Fibroblast of lung (primary cell): ENCODE measurements at places on chromosomes 16 and 17.

DNA sequence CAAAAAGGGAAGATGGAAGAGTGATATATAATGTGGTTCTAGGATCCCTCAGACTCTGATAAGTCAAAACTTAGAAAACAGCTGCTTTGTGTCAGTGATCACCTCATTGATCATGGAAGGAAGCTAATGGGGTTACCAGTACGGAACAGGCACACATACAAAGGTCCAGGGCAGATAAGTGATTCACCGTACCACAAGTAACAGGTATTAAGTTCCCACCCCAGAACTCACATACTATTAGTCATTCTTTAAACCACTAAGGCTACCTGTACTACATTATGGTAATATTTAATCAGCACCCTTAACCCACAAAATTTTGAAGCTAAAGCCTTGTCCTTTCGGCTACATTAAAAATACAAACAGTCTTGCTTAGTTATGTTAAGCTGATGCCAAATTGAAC lies 17.4 kb downstream of the RNF43 start:
- no peak for DNase-seq

GRCh38 chr16:3610698-3611145 lies 684 bp downstream of the SLX4 start:
- peak; percentile 17 for DNase-seq

GRCh38 chr16:81523387-81524115 lies 78.9 kb downstream of the CMIP start:
- DNase-seq = peak; percentile 90

- DNase-seq = no peak
Measured at GRCh38 chr16:19292186-19292585, 6.7 kb downstream of the CLEC19A start.

GRCh38 chr16:70364399-70364798 lies 17.7 kb downstream of the DDX19A start:
- DNase-seq = no peak

DNA sequence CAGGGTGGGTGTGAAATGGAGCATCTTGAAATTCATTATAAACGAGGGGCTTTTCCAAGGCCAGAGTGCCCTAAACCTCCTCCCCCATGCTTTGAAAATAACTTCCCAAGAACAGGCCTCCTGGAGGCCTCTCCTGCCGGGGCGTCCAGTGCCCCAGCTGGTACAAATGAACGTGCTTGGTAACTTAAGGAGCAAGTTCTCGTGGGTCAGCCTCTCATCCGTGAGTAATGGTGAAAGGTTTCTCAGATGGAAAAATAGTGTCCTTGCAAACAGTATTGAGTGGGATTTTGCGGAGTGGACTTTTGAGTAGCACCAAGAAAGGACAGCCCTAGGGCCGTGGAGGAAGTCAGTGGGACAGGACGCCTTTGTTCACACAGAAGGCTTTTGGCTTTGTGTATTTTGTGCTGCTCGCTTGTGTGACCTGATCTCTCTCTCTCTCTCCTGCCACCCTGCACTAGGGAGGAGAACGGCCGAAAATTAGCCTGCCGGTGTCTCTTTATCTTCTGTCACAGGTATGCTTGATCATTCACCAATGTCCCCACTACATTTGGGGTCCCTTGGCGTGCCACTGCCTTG lies 34.6 kb downstream of the CLEC16A start:
- no peak for DNase-seq

- DNase-seq = no peak
Measured at GRCh38 chr16:25690552-25691143, 1.1 kb upstream of the HS3ST4 start.

DNA sequence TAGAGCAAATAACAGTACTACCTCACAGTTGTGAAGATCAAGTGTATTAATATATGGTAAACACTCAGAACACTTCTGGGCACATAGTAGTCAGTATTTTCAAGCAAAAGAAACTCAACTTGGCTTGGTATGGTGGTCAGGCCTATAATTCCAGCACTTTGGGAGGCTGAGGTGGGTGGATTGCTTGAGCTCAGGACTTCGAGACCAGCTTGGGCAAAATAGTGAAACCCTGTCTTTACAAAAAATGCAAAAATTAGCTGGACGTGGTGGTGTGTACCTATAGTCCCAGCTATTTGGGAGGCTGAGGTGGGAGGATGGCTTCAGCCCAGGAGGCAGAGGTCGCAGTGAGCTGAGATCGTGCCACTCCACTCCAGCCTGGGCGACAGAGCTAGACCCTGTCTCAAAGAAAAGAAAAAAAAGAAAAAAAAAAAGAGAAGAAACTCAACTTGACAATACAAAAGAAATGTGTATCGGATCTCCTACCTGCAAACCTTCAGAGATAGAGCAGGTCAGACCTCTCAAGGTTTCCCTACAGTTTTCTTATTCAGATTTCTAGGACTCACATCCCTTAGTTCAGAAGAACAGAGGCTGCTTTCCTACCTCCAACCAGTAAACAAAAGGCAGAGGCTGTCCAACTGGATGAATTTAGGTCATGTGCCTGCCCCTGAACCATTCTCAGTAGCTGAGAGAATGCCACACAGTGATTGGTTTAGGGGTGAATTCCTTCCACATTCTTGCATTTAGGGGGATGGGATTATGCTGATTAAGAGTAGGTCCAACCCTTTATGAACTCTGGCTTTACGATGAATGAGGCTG lies 1.7 kb upstream of the KPNA2 start:
- DNase-seq = peak; percentile 61

DNA sequence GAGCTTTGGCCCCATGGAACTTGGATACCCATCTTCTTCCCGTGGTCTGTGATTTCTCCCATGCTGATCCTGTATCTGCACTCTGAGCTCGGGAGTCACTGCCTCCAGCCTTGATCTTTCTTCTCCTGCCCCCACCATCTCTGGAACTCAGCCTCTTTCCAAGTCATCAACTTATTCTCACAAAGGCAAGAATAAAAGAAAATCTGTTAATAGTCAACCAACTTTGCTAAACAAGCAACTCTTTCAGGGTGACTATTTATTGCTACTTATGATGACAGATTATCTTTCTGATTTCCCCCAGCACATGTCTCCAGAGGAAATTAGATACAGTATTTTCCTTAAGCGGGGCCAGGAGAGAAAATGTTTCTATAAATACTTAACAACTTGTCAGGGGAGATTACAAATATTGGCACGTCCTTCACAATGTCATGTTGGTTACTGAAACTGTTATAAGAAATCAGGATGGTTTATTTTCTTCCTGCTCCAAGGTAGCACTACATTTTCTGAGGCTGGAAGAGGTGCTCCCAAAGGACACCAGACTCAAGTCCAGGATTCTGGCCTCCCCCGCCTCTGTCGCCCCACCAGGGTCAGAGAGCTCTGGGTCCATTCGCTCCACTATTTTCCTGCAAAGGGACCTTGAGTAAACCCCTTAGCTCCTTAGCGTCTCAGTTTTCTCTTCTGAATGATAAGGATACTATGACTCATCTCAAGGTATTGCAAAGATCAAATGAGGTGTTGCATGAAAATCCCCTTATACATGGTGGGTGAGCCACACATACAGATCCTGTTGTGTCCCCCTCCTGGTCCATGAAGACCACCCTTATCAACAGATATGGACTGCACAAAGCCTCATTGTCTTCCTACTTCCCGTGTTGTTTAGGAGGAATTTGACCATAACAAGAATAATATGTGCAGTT lies 205.2 kb upstream of the WSCD1 start:
- no peak for DNase-seq

- no peak for DNase-seq
Measured at GRCh38 chr16:26614237-26614841, 452.4 kb upstream of the C16orf82 start.

GRCh38 chr16:50702725-50703124 lies 9.3 kb downstream of the NOD2 start:
- no peak for DNase-seq

GRCh38 chr16:79564671-79565107 lies 35.8 kb downstream of the MAF start:
- DNase-seq = no peak

GRCh38 chr17:58516644-58517377 lies 2.4 kb upstream of the MTMR4 start:
- DNase-seq = no peak

GRCh38 chr16:57529391-57530103 lies 6.8 kb downstream of the CCDC102A start:
- DNase-seq = no peak

DNA sequence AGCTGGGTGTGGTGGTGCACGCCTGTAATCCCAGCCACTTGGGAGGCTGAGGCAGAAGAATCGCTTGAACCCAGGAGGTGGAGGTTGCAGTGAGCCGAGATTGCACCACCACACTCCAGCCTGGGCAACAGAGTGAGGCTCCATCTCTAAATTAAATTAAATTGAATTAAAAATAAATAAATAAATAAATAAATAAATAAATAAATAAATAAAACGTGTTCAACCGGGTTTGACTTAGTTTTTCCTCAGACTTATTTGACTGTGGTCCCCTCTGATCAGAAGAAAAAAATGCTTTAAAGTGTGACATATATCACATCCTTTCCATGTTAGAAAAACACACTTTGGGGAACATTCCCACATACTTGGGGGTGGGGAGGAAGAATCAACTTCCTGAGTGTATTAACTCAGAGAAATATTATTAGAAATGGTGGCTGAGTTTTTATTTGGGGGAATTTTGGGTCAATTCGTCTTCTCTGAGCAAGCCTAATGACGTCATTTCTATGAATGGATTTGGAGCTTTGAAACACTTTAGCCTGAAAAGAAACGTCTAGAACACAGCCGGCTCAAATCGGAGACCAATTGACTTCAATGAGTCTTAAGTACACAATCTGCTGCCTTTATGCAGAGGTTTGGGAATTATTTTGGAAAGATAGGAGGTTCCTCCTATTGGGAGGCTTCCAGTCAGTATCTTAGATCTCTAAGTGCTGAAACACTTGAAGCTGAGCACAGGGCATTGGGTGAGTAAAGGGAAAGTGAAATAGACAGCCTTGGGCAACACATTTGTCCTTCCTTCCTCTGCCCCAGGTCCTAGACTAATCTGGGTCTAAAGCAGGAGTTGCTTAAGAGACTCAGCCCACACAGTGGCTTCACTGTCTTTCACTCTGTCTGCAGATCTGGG lies 132.6 kb downstream of the PITPNC1 start:
- no peak for DNase-seq

DNA sequence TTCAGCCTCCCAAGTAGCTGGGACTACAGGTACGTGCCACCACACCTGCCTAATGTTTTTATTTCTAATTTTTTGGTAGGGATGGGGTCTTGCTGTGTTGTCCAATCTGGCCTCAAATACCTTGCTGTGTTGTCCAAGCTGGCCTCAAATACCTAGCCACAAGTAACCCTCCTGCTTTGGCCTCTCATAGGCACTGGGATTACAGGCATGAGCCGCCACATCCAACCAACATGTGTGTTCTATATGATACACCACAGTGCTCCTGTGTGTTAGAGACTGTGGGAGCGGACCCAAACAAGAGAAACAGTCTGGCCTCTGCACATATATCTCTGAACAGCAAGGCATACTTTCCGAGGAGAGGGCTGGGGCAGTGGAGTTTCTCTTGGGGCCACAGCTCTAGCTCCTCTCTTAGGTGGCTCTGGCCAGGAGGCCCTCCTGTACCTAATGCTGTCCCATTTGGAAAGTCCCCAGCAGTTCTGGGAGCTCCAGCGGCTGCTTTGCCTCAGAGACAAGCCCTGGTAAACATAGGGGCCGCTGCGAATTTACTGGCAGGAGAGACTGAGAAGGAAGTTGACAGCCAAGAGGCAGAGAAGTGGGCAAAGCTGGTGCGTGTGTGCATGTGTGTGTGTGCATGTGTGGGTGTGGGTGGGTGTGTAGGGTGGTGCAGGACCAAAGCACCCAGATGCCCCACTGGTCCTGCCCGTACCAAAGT lies 95.0 kb downstream of the RAB11FIP4 start:
- DNase-seq = no peak

- peak; percentile 55 for DNase-seq
Measured at GRCh38 chr16:78705694-78706093, 606.2 kb downstream of the WWOX start.
